ENCODE measurements at places on chromosomes 4 and X.

DNA sequence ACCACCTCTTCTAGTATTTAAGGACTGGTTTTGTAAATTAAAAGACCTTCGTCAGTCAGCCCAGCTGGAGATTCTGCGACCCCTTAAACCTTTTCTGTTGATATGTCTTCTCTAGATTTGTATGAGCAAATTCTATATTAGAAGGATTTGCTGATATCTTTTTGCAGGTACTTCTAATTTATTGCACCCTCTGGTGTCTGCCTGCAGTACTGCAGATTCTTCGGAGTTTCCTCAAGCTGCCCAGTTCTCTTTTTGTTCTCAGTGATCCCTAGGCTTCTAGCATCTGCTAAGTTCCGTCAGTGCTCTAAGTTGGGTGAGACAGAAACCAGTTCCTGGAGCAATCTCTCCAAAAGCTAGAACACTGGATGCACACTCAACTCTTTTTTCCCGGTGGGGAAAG, 545.2 kb downstream of the C4orf33 start:
- peak; percentile 46 for DNase-seq

GRCh38 chr4:183434666-183435190, 9.7 kb upstream of the CDKN2AIP start:
- peak; percentile 83 for DNase-seq

DNA sequence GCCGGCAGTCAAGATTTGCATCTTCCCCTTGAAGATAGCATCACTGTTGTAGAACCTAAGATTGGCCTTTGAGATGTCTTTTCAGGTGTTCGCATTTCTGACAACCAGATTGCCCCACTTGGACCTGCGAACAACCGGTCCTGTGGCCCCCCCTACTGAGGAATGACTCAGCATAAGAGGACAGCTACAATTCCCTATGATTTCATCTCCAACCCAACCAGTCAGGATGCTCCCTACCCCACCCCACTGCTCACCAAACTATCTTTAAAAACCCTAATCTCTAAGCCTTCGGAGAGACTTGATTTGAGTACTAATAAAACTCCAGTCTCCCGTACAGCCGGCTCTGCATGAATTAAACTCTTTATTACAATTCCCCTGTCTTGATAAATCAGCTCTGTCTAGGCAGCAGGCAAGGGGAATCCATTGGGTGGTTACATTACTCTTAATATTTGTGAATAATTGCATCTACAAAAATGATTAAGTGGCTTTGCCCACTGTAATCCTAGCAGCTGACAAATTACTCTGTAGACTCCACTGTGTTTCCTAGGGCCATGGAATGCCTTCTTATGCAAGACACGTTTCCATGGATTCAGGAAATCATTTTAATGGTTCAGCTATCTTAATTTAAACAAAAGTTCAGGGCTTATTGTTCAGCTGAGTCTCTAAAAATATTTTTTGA, 95.4 kb downstream of the GPR143 start:
- no peak for DNase-seq

DNA sequence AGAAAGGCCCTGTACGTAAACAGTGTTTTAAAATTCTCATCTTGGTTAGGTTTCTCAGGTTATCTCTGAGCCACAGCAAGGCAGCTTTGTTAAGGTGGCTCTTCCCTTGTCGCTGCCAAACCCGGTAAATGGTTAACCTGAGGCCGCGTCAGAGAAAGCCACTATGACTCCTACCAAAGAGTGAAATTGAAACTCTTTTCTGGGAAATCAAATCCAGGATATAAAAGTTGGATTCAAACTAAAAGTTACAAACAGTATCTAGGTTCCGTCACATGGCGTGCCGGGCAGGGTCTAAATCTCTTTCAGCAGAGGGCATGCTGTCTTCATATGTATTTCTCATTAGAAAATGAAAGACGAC, 433 bp downstream of the MMAA start:
- peak; percentile 67 for DNase-seq

GRCh38 chr4:104575278-104575677, 80.6 kb upstream of the CXXC4 start:
- DNase-seq = no peak

- DNase-seq = peak; percentile 56
Observed at GRCh38 chr4:2135083-2135482, 76.0 kb downstream of the NAT8L start.

GRCh38 chr4:83241132-83241531, 43.5 kb downstream of the COQ2 start:
- DNase-seq = no peak

- no peak for DNase-seq
Observed at GRCh38 chr4:4990329-4990728, 28.9 kb downstream of the CYTL1 start.

DNA sequence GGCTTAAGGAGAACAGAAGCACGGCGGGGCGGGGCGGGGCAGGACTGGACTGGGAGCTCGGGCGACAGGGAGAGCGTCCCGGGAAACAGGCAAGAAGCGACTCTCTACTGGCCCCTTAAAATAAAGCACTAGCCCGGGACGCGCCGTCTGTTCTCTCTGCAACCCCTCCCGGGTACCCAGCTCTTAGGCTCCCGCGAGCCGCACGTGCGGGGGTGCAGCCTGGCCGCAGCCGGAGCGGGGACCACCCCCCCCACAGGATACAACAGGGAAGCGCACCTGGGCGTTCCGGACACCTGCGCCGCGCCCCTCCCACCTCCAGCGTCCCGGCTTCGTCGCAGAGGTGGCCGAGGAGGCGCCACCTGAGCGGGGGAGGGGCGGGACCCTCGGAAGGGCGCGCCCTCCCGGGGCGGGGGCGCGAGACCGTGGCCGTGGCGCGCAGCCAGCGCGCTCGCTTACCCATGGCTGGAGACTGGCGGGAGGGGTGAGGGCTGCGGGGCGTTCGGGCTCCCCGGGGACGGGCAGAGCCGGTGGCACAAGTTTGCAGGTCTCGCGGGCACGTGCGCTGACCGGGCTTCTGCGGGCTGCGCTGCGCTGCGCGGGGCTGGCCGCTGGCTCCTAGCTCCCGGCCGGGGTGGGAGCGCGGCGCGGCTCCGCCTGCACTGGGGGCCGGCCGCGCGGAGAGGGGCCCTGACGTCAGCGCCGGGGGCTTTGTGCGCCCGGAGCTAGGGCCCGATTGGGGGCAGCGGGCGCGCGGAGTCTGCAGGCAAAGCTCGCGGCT, 91.5 kb downstream of the GEMIN8 start:
- peak; percentile 70 for DNase-seq

DNA sequence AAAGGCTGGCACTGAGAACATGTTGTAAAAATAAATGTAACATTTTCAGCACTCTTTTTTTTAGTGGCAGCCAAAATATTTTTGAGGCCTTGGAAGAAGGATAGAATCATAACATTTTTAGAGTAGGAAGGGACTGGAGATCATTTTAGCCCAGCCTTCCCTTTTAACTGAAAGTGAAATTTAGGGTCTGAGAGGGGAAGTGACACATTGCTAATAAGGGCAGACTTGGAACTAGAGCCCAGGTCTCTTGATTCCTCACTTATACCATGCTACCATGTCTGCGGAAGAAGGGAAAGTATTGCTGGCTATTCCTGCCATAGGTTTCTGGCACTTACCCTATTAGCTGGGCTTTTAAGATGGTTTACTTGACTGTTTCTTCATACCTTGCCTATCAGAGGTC, 4.8 kb downstream of the WDR44 start:
- DNase-seq = no peak

DNA sequence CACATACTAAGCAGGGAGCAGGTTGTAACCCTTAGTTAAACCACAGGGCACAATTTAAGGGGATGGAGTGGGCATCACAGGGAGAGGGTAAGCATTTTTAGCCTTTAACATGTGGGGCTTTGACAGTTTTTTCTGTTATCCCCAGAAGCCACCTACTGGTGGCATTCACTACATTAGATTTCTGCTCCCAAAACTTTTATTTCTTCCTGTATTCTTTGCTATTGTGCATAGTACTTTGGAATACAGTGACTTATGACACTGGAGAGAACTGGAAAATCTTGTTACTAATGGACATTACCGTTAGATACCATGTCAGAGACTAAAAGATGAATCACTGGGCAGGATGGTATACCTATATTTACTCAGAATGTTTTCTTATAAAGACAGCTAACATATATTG, 7.3 kb downstream of the TRIM75 start:
- peak; percentile 2 for DNase-seq

GRCh38 chr4:123072060-123072459, 149.7 kb upstream of the NUDT6 start:
- no peak for DNase-seq

GRCh38 chr4:89491761-89492160, 184.2 kb upstream of the GPRIN3 start:
- peak; percentile 90 for DNase-seq

- DNase-seq = no peak
Observed at GRCh38 chr4:38939165-38939564, 71.6 kb downstream of the FAM114A1 start.

- peak; percentile 83 for DNase-seq
Observed at GRCh38 chr4:176988226-176988625, 195.5 kb upstream of the VEGFC start.

DNA sequence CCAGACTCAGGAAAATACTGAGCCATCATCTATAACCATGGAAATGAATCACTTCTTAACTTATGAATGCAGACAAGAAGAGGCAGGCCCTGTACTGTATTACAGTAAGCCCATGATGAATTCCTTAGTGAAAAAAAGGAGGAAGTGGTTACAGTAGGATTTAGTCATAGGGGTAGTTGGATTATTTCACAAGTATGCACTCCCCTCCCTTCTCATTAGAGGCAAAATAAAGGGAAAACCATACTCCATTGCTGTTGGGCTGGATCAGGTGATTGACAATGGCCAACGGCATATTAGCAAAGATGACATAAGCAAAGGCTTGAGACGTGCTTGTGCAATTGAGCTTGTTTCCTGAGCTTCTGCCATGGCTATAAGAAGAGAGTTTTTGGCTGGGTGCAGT, 181.1 kb upstream of the PRPS2 start:
- DNase-seq = no peak

GRCh38 chr4:185863946-185864345, 52.0 kb upstream of the SORBS2 start:
- DNase-seq = no peak

- no peak for DNase-seq
Observed at GRCh38 chr4:1115528-1116293, 2.3 kb upstream of the RNF212 start.

DNA sequence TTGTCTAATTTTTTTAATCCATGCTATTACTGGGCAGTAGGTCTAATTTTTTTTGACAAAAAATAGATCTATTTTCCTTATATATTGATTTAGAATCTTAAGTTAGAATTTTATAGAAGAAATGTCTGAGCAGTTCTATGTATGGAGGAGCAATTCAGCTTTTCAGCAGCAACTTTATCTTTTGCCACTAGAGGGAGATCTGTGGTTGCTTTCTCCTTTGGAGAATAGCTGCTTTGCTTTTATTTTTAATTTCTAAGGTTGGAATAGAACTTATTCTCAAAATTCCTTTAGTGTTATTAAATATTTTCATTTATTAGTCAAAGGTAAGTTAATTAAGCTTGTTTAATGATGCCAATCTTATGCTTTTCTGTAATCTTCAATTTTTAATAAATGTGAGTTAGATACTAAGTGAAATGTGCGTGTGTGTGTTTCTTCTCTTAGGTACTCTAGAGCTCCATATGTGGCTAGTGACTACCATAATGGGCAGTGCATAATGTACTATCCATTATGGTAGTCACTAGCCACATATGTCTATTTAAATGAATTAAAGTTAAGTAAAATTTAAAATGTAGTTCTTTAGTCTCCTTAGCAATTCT, 29.3 kb downstream of the FAM199X start:
- peak; percentile 13 for DNase-seq

- DNase-seq = peak; percentile 79
Observed at GRCh38 chrX:74325130-74326059, 21.4 kb downstream of the ZCCHC13 start.

GRCh38 chrX:155966876-155967275, 30.6 kb upstream of the IL9R start:
- DNase-seq = peak; percentile 64

- peak; percentile 38 for DNase-seq
Observed at GRCh38 chr4:54100595-54101189, 729 bp downstream of the GSX2 start.

DNA sequence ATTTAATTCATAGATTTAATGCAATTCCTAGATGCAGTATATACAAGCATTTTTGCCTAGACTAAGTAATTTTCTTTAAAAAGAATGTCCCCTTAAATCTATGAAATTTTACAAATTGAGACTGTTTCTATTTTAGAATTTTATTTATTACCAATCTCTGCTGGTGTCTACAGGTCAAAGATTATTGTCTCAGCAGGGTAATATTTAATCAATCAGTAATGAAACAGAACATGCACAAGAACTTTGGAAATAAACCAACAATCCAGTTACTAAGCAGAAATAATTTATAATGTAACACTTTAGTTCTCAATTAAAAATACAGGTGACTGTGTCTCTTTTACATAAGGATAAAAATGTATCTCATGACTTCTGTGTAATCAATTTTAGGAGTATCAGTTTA, 266.2 kb downstream of the PPP3CA start:
- DNase-seq = no peak

DNA sequence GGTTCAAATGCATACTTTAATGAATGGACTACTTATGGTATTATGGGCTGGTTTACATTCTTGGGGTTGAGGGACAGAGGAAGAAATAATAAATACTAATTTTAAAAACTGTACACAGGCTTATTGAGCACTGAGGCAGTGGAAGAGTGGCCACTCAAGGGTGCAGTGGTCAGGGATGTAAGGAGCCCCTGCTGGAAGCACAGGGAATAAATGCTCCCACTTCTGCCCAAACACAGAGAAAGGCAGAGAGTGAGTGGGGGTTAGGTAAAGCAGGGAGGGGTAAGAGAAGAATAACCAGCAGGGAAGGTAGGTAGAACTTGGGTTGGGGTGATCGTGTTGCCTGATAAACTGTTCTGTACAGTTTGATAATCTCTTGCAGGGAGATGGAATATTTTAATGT, 60.0 kb downstream of the GAB1 start:
- DNase-seq = no peak

DNA sequence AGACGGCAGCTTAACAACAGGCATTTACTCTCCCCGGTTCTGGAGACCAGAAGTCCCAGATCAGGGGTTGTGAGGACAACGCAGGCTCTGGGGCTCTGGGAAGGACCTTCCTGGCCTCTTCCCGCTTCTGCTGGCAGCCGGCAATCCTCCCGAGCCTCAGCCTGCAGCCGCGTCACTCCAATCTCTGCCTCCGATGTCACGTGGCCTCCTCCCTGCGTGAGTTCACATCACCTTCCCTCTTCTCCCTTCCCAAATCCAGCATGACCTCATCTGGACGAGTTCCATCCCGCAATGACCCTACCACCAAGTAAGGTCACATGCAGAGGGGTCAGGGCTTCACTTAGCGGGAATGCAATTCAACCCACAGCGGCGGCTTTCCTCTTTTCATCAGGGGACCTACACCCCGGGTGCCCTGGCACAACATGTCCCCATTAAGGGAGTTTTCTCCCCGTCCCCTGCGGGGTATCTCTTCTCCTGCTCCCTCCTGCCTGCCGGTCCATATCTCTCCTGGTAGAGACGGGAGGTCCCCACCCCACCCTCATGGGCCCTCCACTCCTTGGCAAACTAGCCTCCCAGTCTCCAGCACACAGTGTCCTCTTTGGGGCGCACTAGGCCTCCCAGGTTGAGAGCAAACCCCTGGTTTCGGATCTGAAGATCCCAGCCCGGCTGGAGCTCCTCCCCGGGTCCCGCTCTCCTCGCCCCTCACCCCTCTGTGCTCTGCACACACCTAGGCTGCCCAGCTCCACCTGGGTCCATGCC, 25.5 kb downstream of the ABLIM2 start:
- DNase-seq = no peak

All from NCI-H69 (cell line).